ENCODE measurements at places on chromosomes 2 and 18.

GRCh38 chr18:62183578-62184195 is 3.2 kb downstream of the PIGN start:
- peak; percentile 6 for DNase-seq

DNA sequence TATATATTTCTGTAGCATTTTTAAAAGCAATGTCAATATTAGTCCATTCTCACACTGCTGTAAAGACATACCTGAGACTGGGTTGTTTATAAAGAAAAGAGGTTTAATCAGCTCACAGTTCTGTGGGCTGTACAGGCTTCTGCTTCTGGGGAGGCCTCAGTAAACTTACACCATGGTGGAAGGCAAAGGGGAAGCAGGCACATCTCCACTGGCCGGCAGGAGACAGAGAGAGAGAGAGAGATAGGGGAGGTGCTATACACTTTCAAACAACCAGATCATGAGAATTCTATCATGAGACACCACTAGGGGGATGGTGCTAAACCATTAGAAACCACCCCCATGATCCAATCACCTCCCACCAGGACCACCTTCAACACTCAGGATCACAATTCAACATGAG is 43.1 kb downstream of the CHMP3 start:
- DNase-seq: no peak

- no peak for DNase-seq
Observed at GRCh38 chr18:68940754-68941153, 142.9 kb downstream of the CCDC102B start.

DNA sequence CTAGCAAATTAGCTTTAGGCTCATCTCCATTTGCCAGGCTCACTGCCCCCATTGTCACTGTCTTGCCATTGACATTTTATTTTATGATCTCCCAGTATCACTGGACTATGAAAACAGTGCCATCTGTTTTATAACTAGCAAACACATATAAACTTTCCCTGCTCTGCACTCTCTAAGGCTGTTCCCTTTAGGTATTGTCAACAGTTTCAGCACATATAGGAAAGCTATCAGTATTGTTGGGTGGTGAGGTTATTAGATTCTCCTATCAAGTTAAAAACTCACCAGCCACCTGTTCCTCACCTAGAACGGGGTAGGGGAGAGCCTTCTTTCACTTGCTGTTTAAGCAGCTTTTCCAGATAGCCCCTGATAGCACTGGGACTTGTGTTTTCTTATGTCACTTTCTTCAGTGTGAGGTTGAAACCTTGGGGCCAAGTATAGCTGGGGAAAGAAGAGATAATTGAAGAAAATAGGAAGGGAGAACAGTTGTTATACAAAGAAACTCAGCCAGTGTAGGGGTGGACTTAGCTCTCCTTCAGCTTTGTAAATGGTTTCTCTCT is 32.5 kb downstream of the CFLAR start:
- DNase-seq: no peak

- DNase-seq: no peak
Observed at GRCh38 chr2:160294339-160294803, 94.3 kb upstream of the ITGB6 start.

GRCh38 chr18:6781796-6782195 is 52.3 kb downstream of the ARHGAP28 start:
- no peak for DNase-seq

DNA sequence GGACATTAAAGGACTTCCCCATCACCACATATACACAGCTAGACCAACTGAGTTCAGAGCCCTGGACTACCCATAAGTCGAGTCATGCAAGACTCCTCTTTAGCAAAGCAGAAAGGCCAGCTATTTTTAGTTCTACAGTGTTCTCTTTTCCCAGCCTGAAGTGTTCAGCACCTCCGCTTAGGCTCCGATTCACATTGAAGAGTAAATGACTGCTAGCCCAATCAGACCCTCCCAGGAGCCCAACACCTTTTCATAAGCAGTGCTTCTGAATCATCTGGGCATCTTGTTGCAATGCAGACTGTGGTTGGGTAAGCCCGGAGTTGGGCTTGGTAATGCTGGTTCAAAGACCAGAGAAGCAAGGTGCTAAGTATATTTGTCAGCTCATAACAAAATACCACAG is 138.6 kb upstream of the MSH6 start:
- no peak for DNase-seq

- no peak for DNase-seq
Observed at GRCh38 chr18:48304906-48305693, 104.1 kb downstream of the ZBTB7C start.

GRCh38 chr2:46364797-46365457 is 67.7 kb downstream of the EPAS1 start:
- DNase-seq: peak; percentile 35

DNA sequence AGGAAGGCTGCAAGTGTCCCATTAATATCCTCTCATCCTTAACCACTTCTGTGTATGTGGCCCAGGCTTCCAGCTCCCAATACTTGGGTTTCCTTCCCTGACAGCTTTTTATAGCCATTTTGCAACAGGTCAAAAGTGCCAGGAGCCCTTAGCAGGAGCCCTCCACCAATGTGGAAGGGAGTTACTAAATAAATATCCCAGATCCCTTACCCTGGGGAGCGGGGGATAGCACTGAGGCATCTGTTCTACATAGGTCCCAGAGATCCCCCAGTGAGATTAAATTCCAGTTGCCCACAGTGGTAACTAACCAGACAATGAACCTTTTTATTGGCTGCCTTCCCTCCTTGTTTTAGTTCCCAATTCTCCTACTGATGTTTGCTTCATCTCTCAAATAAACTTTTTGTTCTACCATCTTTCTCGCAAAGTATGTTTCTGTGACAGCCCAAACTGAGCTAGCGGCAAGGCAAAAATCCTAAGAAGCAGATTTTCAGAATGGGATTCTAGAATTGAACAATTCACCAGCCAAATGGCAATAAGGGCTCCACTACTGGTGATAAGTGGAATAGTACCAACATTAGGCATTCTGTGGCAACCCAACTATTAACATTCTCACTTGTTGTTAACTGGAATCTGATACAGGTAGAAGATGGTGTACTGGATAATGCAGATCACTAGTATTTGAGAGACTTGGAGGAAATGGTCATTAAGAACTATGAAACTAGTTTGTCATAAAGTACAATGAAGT is 83.9 kb upstream of the MAPRE2 start:
- DNase-seq: no peak

DNA sequence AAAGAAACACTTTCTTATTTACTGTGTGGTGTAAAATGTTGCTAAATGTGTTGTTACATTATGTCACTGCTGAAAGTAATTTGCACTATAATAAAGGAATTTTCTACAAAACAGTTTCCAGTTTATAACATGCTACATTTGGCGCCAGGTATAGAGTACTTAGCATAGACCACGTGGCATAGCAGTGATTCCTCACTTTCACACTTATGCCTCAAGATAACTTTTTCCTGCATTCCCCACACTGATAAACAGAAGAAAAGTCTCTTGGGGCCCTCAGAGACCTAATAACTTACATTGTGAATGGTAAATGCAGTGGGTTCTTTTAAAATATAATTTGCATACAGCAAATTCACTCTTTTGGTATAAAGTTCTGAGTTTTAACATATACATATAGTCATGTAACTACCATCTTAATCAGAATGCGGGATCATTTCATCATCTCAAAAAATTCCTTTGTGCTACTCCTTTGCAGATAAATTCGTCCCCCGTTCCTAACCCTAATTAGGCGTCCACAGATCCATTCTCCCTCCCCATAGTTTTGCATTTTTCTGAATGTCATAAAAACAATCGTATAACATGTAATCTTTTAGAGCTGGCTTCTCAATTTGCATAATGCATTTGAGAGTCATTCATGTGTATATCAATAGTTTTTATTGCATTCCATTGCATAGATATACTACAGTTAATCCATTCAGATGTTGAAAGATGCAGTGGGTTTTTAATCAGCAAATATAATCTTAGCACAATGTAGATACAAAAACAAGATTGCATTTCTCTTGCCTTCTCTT is 7.5 kb downstream of the LGALSL start:
- DNase-seq: no peak

- no peak for DNase-seq
Observed at GRCh38 chr2:27911458-27912210, 21.1 kb downstream of the BABAM2 start.

GRCh38 chr18:46668694-46669093 is 11.7 kb upstream of the LOXHD1 start:
- no peak for DNase-seq

DNA sequence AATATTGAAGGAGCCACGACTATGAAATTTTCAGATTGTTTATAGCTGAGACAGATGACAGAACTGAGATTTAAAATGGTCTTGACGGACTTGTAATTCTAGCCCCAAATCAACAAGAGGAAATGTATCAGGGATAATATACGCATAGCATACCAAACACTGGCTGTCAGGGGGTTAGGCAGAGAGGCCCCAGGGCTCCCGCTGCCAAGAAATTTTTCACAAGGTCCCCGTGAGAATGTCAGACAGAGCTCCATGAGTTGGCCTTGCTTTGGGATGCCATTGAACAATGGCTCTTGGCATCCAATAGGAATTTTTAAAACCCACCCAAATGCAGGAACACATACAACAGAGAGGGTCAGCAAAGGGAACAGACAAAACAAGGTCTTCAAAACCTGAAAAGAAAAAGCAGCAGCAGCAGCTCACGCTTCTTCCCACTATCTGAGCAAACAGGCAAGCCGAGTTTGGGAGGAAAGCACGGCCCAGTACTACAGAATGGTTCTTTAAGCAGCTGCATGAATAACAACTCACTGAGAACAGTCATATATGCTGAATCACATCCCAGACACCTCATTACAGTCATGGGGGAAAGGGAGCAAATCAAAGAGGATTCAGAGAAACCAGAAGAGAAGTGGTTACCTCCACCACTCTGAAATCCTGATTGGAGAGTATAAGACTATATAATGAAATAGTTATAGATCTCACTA is 445.6 kb downstream of the RND3 start:
- DNase-seq: no peak

- no peak for DNase-seq
Observed at GRCh38 chr2:185279999-185280398, 458.6 kb upstream of the FSIP2 start.

DNA sequence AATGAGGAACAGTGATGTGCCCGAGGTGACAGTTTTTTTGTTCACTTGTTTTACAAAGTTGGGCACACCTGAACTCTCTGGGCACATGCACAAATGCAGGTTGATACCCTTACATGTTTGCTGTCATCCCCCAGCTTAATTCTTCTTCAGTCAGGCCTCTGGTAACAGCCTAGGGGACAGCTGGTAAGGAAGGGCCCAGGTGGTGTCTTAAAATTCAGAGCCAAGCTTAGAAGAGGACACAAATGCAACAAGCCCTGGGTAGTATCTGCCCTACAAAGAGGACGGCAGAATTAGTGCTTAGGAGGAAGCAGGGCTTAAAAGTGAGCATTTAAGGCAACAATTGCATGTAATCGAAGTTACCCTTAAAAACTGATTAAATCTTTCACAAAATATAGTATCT is 171.9 kb upstream of the ACAA2 start:
- no peak for DNase-seq

- DNase-seq: no peak
Observed at GRCh38 chr2:177592945-177593344, 200.4 kb downstream of the AGPS start.

DNA sequence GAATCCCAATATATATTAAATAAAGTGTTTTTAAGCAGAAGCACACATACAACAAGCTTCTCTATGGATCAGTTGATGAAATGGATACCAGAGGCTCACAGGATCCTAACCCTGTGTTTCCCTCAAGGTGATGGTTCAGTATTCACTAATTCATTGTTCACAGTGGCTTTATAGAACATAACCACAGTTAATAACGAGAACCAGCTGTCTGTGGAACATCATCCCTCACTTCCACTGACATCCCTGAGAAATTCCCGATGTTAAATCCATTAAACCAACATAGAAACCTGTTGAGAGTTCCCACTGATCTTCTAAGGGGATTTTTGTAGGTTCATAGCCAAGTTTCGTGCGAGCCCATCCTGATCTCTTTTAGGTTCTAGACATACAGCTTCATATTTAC is 29.0 kb downstream of the CCDC195 start:
- DNase-seq: no peak

DNA sequence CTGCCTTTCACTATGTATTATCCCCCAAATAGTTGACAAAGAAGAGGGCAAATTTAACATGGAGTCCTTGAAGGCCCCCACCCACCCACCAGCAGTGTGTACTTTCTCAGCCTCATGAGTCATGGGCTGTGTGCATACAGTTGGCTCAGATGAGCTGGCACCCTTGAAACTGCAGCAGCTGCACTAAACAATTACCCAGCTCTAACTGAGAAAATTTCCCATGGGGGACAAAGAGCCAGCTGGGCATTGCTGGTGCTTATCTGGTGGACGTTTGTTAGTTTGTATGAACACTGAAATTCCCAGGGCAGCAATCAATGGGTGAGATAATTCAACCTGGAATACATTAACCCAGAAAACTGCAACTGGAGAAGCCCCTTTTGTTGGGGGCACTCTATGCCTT is 131.7 kb downstream of the GCA start:
- no peak for DNase-seq

GRCh38 chr2:3182848-3183247 is 194.8 kb downstream of the EIPR1 start:
- DNase-seq: no peak

- no peak for DNase-seq
Observed at GRCh38 chr2:241871538-241872312, 2.2 kb downstream of the RTP5 start.

DNA sequence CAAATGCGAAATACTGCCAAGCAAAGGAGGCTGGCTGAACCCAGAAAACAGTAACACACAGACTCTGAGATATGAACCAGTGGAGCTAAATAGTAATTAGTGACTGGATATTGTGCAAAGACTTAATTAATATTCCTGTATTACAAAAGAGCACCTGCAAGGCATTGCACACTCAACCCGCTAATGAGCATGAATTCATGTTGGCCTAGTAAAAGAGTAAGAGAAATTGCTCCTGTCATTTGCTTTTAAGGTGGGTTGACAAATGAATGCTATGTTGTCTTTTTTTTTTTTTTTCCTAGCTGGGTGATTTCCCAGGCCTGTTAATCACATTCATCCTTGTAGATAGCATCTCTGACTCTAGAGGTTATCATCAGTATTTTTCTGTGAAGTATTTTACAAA is 87.0 kb upstream of the CERS6 start:
- DNase-seq: no peak

DNA sequence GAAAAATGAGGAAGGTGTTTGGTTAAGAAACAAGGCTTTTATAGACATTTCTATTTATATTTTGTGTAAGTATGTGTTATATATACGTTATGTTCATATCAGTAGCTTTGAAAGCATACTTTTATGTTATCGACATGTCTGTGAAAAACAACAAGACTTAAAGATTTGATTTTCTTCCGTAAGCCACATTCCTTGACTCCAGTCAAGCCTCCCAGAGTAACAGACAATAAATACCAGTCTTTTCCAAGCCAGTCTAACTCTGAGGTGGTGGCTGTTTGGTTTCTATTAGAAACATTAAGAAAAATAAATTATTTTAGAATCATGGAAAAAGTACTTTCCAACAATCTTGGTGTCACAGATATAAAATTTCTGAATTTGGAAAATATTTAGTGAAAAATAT is 16.3 kb upstream of the ITGAV start:
- no peak for DNase-seq

DNA sequence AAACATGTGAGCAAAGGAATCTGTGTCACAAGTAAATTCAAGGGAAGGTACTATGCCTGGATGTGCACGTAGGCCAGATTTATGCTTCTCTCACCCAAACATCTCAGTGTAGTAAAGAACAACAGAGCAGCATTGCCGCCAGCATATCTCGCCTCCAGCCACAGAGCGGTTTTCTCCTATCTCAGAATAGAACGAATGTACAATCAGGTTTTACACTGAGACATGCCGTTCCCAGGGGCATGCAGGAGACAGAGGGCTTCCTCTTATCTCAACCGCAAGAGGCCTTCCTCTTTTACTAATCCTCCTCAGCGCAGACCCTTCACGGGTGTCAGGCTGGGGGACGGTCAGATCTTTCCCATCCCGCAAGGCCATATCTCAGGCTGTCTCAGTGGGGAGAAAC is 175.3 kb downstream of the RPIA start:
- no peak for DNase-seq
